Stimulated activated CD4-positive, alpha-beta T cell treated with anti-CD3 and anti-CD28 coated beads, Interleukin-12 subunit alpha, Interleukin-12 subunit beta, amount 100 ng/mL, for 24 hours (primary cell): ENCODE measurements at places on chromosomes 16 and 17.

DNA sequence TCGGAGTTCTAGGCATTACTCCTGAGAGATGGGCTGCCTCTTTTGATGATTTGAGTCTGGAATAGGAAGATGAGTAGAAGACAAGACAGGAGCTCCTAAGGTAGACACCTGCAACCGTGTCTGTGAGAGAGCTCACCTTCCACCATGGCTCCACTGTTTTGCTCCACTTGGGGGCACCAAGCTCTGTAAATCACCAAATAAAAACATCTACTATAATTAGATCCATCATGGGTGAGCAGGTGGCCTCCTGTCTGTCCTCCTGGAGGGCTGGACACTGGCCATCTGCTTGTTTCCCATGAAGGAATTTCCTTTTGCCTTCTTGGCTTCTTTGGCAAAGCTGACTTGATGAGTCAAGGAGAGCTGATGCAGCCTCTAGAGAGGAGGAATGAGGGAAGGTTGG, 179.0 kb downstream of the HAPSTR1 start:
- no peak for DNase-seq

GRCh38 chr17:6924208-6924607, 71.6 kb upstream of the ALOX12 start:
- no peak for DNase-seq

DNA sequence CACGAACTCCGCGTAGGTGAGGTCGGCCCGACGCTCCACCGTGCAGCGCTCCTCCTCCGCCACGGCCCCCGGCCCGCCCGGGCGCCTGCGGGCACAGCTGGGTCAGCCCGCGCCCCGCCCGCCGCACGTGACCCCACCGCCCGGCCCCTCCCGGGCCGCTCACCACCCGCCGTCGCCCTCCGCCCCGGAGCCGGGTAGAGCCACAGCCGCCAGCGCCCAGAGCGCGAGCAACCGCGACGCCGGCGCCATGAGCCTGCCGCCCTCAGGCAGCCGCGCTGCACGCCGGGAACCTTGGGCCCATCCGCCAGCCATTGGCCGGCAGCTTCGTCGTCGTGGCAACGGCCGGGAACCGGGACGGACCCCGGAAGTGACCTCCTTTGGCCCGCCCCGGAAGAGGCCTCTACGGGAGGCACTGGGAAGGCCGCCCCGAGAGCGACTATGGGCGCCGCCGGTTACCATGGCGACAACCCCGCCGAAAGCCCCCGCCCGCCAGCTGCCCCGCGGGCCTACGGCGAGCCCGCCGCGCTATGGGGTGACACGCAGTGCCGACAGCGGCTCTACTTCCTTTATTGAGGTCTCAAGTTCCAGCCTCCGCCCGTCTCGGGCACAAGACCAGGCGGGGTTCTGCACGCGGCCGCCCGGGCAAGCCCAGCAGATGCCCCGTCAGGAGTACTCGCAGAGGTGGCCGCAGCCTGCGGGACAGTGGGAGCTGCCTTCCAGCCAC, at the start of gene JMJD8:
Gene JMJD8, minus strand, starts transcription at position 264 of the 724 bp plus-strand sequence. Its CDS starts 15 bp downstream, at position 249.
- DNase-seq = peak; percentile 97

- no peak for DNase-seq
Observed at GRCh38 chr17:45747911-45748310, 36.2 kb upstream of the CRHR1 start.

- no peak for DNase-seq
Observed at GRCh38 chr16:29835926-29836325, 15.7 kb downstream of the MVP start.

- no peak for DNase-seq
Observed at GRCh38 chr16:12754824-12755543, 48.7 kb downstream of the CPPED1 start.

- peak; percentile 31 for DNase-seq
Observed at GRCh38 chr17:17484451-17484899, 7.7 kb downstream of the MED9 start.

GRCh38 chr17:45146166-45146565, 2.1 kb upstream of the HEXIM1 start:
- no peak for DNase-seq

- no peak for DNase-seq
Observed at GRCh38 chr17:53058031-53058430, 764.7 kb upstream of the KIF2B start.

DNA sequence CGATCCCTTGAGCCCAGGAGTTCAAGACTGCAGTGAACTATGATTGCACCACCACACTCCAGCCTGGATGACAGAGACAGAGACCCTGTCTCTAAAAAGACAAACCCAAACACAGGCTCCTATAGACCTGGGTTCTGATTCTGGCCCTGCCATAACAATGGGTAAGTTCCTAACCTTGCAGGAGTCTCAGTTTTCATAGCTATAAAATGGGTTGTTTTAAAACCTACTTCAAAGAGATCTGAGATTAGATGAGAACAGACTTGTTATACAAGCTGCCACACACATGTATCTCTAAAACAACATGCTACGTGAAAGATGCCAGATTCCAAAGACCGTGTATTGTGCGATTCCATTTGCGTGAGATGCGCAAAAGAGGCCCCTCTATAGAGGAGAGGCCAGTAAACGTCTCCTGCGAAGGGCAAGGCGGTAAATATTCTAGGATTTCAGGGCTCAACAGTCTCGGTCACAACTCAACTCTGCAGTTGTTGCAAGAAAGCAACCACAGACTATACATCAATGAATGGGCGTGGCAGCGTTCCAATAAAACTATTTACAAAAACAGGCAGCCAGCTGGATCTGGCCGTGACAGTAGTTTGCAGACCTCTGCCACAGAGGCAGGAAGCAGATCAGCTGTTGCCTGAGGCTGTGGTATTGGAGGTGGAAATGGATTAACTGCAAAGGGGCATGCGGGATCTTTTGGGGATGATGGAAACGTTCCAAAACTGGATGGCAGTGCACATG, 5.9 kb downstream of the CORO7 start:
- no peak for DNase-seq

DNA sequence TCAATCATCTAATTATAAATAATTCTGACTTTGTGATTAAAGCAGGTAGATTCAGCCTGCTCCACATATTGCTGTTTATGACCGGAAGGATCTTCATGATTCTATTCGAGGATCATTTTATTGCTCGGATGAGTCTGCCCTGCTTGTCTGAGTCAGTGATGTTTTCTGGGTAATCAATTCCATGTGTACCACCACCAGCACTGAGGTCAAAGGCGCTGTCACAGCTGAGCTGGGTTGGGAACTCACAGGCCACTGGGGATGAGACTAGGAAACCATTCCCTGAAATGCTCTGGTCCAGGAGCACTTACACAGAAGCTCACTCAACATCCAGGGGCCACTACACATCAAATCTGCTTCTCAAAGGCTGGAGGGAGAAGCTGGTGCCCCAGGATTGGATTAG, 30.4 kb upstream of the ERN1 start:
- no peak for DNase-seq

DNA sequence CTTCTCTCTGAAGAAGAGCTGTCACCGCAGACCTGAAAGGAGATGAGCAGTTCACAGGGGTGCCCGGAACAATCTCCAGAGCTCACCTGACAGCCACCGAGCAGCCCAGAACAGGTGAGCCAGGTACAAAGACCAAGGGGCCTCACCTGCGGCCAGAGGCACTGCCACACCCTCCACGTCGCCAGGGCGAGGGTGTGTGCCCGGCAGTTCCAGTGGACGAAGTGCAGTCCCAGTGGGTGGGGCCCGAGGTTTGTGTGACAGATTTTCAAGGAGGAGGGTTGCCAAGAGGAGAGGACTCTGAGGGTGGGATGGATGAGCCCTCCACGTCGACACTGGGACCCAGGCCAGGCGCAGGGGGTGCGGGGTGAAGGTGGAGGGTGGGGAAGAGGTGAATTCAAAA, 61.7 kb downstream of the SMPD3 start:
- no peak for DNase-seq

DNA sequence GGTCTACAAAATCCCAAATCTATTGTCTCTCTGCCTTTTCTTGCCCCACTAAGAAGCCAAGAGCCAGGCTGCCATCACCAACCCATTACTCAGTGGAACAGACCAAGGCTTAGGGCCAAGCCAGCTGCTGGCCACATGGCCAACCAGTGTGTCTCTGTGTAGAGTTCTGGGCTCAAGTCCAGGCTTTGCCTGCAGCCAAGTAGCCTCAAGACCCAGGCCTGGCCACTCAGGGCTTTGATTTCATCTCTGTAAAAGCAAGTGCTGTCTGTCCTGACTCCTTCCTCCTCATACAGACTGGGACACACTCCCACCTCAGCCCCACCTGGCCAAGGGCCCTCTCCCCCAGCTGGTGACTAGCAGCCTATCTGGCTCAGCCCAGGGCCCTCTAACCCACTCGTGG, 14.6 kb downstream of the SREBF1 start:
- DNase-seq = no peak

GRCh38 chr17:7203391-7203790, 16.2 kb downstream of the DLG4 start:
- DNase-seq = no peak

GRCh38 chr17:142876-143784, 5.8 kb downstream of the SCGB1C2 start:
- DNase-seq = no peak

DNA sequence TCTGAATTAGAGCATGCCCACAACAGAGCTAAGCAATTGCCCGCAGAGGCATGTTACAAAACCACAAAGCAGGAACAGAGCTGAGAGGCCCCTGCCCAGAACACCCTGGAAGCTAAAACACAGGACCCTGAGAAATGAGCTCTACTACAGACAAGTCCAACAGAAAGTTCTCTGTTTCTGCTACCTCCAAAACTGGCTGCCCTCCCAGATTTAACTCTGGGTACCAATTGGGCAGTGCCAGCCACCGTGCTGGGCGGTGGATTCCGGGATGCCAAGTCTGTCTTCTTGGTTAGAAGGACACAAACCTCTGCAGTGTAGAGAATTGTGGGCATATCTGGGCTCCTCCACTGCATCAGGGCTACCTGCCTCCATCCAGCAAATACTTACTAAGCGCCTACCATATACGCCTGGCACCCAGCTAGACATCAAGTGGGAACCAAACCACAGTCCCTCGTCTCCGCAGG, 1.0 kb downstream of the CMTM4 start:
- no peak for DNase-seq

GRCh38 chr16:87856791-87857228, 12.5 kb downstream of the SLC7A5 start:
- no peak for DNase-seq

GRCh38 chr16:25000683-25001082, 14.5 kb downstream of the ARHGAP17 start:
- no peak for DNase-seq

GRCh38 chr17:76384987-76385891, 830 bp downstream of the SPHK1 start:
- peak; percentile 26 for DNase-seq

- DNase-seq = no peak
Observed at GRCh38 chr16:17222871-17223401, 247.8 kb downstream of the XYLT1 start.
